ENCODE measurements at places on chromosomes 3 and 15. TPM values are rescaled to one million over a fixed set of nuclear protein-coding genes. Genes with fewer than 3 reads are reported as not detected.

GRCh38 chr3:178073366-178073765 is 462.9 kb upstream of the KCNMB2 start:
- no peak for DNase-seq
- H3K27me3 ChIP-seq = no peaks in the 10 kb centered on the region
- no peaks in the 10 kb centered on the region for H3K36me3 ChIP-seq
- no peak overlapping the region for H3K4me3 ChIP-seq
- peaks cover 4% of the 10 kb centered on the region for H3K4me1 ChIP-seq
- no peak overlapping the region for H3K27ac ChIP-seq

DNA sequence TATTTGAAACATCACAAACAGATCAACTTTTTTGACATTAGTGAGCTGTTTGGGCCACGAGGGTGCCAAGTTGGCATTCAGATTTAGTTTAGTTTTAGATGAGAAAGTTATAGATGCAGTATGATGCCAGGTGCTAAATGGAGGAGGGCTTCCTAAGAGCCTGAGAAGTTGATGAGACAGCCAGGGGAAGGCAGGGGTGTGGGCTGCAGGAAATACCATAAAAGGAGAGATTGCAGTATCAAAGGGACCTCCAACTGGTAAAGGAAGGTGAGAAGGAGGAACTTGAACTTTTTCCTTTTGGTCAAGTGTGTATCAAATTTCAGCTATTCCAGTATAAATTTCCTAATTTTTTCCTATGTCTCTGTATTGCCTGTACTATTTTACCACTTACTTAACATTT is 2.0 kb upstream of the TNIK start:
- H3K4me1 ChIP-seq = peaks cover 28% of the 10 kb centered on the region
- H3K27me3 ChIP-seq = no peaks in the 10 kb centered on the region
- H3K27ac ChIP-seq = peak overlapping the region; percentile 94
- peaks cover 7% of the 10 kb centered on the region for H3K36me3 ChIP-seq
- peak; percentile 27 for DNase-seq

DNA sequence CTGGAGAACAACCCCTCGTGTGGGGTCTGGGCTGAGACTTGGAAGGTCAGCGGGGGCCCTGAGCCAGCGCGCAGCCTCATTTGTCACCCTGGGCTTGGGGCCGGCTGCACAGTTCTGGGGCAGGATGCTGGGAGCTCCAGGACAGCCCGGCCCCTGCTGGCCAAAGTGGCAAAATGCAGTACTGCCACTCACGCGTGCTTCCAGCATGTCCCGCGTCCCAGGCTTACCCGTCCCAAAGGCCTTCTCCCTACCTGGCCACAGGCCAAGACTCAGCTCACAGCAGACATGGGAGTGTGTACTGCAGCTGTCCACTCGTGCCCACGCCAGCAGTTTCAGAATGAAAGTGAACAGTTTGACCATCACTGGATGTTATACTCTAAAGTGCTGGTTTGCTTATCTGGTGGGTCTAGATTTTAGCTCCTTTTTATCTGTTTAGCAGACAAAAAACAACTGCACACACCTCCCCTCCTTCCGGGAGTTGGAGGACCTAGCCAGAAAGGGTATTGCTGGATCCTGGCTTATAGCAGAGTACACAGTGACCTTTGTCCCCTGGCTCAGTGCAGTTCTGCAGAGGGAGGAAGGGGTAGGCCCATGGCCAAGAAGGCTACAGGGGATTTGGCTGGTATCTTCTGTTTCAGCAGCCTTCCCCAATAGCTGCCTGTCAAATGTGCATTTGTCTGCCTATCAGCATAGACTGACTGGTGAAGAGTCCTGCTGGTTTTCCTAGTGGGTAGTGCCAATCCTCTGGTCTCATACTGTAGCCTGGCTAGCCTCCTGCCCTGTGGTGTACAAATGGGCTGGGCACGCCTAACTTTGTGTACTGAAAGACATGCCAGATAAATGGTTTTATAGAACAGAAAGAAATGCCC is 23.2 kb upstream of the IP6K2 start:
- H3K4me1 ChIP-seq = peaks cover 4% of the 10 kb centered on the region
- no peaks in the 10 kb centered on the region for H3K36me3 ChIP-seq
- peak; percentile 60 for DNase-seq
- no peak overlapping the region for H3K4me3 ChIP-seq
- H3K27me3 ChIP-seq = no peaks in the 10 kb centered on the region

GRCh38 chr15:40958723-40959122 is 5.5 kb downstream of the CHAC1 start:
- peaks cover 3% of the 10 kb centered on the region for H3K36me3 ChIP-seq
- H3K27ac ChIP-seq = peak overlapping the region; percentile 6
- no peaks in the 10 kb centered on the region for H3K27me3 ChIP-seq
- H3K4me1 ChIP-seq = peaks cover 18% of the 10 kb centered on the region
- no peak for DNase-seq

- H3K27ac ChIP-seq = no peak overlapping the region
- H3K4me3 ChIP-seq = no peak overlapping the region
- peaks cover 3% of the 10 kb centered on the region for H3K27me3 ChIP-seq
- DNase-seq = no peak
- H3K4me1 ChIP-seq = no peaks in the 10 kb centered on the region
- no peaks in the 10 kb centered on the region for H3K36me3 ChIP-seq
Measured at GRCh38 chr3:8445861-8446260, 55.8 kb upstream of the LMCD1 start.

The SOX2 gene
- not detected for total RNA-seq

The CXCR6 gene
- total RNA-seq = 17.6 TPM

DNA sequence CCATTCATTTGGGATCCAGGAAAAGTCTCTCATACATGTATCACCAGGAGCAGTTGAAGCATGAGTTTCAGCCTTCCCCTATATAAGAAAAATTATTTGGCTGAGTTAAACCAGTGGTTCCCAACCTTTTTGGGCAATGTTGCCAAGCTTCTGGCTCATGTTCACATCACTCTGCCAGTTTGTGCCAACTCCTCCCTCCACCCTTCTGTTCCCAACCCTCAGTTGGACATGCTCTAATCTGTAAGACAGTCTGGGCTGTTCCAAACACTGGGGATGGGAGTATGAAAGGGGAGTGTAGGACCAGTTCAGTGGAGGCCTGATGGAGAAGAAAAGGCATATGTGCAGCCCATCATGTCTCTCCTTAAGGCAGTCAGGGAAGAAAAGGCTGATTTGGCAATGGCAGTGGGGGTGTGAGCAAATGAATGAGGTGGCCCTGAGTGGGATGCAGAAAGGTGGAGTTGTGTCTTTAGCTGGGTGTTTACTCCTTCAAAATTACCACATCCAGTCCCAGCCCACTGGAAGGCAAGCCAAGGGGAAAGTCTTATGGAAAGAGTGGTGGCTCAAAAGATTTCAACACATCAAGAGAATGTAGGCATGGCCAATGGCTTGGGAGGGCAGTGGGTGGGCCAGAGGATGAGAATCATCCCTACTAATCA is 32.0 kb upstream of the PRICKLE2 start:
- no peak overlapping the region for H3K27ac ChIP-seq
- H3K4me3 ChIP-seq = no peak overlapping the region

DNA sequence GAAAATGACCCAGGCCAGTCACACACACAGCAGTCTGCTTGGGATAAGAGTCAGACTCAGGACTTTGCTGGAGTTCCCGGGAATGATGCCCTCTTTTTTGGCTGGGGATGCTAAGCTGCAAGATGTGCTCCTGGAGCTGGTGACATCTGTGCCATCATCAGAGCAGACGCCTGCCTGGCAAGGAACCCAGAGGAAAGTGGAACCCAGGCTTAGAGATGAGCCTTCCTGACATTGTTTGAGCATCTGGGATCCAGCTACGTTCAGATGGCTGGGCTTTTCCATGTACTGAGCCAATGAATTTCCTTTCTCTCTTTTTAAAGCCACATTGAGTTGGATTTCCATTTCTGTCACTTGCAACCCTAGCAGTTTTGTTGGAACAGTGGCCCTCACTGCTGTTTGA is 53.3 kb downstream of the EBLN2 start:
- H3K27ac ChIP-seq = no peak overlapping the region
- no peaks in the 10 kb centered on the region for H3K4me1 ChIP-seq
- no peak overlapping the region for H3K4me3 ChIP-seq
- H3K36me3 ChIP-seq = no peaks in the 10 kb centered on the region

The LRTM1 gene
- total RNA-seq = not detected

- H3K27me3 ChIP-seq = no peaks in the 10 kb centered on the region
- H3K4me3 ChIP-seq = no peak overlapping the region
- H3K27ac ChIP-seq = no peak overlapping the region
Measured at GRCh38 chr3:135558906-135559305, 406.6 kb upstream of the PPP2R3A start.

DNA sequence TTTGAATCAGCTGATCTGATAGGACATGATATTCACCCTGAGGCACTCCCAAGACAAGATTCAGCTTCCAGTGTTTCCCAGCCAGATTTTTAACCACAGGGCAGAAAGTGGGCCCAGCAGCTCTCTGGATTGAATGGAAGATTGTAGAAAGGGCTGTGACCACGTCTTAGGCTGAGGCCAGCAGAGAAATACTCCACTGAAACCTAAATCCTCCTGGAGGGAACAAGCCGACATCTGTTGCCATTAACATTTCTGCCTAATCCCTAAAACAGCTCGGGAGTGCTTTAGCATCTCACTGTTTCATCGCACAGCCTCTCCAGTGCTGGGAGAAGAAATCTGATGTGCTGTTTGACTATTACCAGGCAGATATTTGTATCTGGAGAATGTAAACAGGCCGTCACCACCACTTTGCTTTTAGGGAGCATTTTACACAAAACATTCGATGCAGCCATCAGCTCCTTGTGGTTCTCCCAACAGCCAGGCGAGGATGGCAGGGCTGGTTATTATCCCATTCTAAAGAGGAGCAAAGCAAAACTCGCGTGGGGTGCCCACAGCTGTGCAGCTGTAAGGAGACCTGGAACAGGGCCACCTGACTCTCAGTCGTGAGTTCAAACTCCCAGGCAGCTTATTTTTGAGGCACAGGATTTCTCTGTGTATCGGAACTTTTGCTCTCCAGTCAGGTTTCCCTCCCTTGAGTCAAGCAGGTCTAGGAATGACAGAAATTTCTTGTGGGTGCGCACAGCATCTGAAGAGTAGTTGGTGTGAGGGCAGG is 117.4 kb downstream of the LIPC start:
- no peak overlapping the region for H3K4me3 ChIP-seq
- no peaks in the 10 kb centered on the region for H3K27me3 ChIP-seq
- no peak overlapping the region for H3K27ac ChIP-seq
- H3K36me3 ChIP-seq = peaks cover 16% of the 10 kb centered on the region
- H3K4me1 ChIP-seq = peaks cover 62% of the 10 kb centered on the region

DNA sequence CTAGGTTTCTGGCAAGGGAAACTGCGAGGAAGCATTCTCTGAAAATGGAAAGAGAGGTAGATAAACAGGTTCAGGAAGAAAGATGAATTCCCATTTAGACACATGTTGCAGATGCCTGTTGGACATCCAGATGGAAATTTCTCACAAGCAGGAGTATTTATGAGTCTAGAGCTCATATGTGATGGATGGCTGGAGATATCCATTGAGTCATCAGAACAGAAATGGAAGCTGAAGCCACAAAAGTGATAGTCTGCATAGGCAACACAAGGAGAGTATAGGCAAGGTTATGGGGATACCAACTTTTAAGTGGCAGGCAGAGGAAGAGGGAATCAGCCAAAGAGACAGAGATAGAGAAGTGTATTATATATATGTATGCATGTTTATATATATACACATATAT is 6.3 kb upstream of the RAMAC start:
- DNase-seq = no peak
- peaks cover 4% of the 10 kb centered on the region for H3K4me1 ChIP-seq
- no peaks in the 10 kb centered on the region for H3K36me3 ChIP-seq
- H3K4me3 ChIP-seq = no peak overlapping the region

DNA sequence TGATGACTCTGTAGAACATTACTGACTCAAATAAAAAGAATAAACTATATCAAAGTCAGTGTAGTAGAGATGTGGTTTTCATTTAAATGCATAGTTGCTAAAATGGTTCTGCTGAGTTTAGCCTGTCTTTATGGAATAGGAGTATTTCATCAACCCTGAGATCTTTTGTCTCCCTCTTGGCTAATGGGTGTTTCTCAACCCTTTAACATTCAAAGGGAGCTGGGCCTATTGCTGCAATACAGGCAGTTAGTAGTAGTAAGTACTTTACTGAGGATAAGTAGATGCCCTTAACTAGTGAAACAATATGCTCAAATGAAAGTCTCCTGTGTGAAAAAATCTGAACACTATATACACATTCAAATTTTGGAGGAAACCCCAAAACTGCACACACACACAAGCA is 184.7 kb upstream of the TTC14 start:
- no peaks in the 10 kb centered on the region for H3K27me3 ChIP-seq
- no peak overlapping the region for H3K27ac ChIP-seq
- no peaks in the 10 kb centered on the region for H3K36me3 ChIP-seq
- H3K4me1 ChIP-seq = no peaks in the 10 kb centered on the region
- no peak for DNase-seq
- no peak overlapping the region for H3K4me3 ChIP-seq

All from activated CD4-positive, alpha-beta T cell treated with anti-CD3 and anti-CD28 coated beads, Interleukin-2, amount 10 ng/mL, durations not matched to agents 7 days and 5 days (primary cell).